ENCODE measurements at places on chromosomes 2 and 18. TPM values are rescaled to one million over a fixed set of nuclear protein-coding genes. Genes with fewer than 3 reads are reported as not detected.

The MPP4 gene
- not detected for total RNA-seq

The MREG gene
- total RNA-seq: 3.9 TPM

DNA sequence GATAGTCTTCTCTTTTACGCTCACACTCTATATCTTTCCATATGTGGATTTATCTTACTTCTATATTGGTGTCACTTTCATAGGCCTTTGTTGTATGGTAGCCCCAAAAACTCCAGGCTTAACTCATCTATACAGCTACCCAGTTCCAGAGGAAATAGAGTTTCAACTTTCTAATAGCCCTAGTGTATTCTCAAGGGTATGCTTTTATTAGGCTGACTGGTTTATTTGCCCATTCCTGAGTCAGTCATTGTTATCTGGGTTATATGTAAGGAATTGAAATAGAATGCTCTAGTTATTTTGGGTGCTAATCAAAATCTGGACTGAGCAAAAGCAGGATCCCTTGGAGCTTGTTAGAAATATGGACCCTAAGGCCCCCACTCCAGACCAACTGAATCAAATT, 307.4 kb upstream of the KCNJ3 start:
- DNase-seq: no peak

DNA sequence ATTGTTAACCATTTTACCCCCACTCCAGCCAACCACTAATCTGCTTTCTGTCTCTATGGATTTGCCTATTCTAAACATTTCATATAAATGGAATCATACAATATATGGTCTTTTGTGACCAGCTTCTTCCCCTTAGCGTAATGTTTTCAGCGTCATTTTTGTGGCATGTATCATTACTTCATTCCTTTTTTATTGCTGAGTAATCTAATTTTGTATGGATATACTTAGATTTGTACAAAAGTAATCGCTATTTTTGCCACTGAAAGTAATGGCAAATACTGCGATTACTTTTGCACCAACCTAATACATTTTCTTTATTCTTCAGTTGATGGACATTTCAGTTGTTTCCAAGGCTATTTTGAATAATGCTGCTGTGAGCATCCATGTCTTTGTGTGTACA, 227.6 kb downstream of the WDR7 start:
- DNase-seq: no peak

The CCDC74A gene
- total RNA-seq: 50.2 TPM

The ZSWIM2 gene
- not detected for total RNA-seq

The PLGLB2 gene
- 2.1 TPM for total RNA-seq

- no peak for DNase-seq
These were observed at the start of gene AGXT for GRCh38 chr2:240868286-240869108. AGXT (plus strand) TSS chr2:240868824; CDS start chr2:240868866, 42 bp downstream.

The SLC5A7 gene
- not detected for total RNA-seq

DNA sequence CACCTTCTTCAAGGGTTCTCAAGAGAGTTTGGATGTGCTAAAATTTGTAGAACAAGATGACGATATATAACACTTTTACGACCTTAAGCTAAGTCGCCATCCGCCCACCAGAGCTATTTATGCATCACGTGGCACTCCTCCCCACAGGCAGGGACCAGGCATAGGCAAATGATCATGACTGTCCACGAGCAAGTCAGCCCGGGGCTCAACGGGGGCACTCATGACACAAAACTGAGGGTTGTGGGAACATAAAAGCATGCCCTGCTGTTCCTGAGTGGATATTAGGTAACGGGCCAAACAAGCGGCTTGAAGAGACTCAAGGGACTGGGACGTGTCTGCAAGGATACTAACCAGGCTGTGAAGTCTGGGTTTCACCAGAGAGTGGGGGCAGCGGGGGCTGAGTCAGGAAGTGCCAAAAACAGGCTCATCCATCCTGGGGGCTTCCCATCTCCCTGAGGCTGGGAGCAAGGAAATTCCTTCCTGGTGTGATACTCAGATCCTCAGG, 58.1 kb downstream of the FAM178B start:
- no peak for DNase-seq
